ENCODE measurements at places on chromosomes 11 and 22.

GRCh38 chr11:9765320-9766101 is 101.6 kb downstream of the SWAP70 start:
- DNase-seq, result no peak

GRCh38 chr11:4658629-4659445 is 15.1 kb downstream of the OR51E1 start:
- no peak for DNase-seq

GRCh38 chr11:7892840-7893254 is 38.2 kb downstream of the OR10A6 start:
- no peak for DNase-seq

- DNase-seq, result no peak
Measured at GRCh38 chr22:50218996-50219727, 18.4 kb downstream of the SELENOO start.
